Glutamatergic neuron (in vitro differentiated cells): ENCODE measurements at places on chromosomes 7 and 10. TPM values are rescaled to one million over a fixed set of nuclear protein-coding genes. Genes with fewer than 3 reads are reported as not detected.

The PLAC9 gene
- total RNA-seq: not detected

DNA sequence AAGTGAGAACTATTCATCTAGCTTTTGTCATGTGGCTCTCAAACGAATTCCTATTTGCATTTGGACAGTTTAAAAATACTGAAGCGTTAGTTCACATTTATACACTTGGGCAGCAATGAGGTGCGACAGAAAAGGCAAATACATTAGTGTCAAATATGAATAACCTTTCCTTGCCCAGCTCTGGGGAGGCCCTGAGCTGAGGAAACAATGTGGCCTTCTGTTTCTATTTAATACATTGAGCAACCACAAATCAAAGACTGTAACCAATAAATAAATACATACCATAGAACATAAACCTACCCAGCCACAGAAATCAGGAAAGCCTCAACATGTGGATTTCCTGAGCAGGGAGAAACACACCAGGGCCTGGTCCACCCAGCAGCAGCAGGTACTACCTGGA lies 585.2 kb downstream of the PARD3 start:
- peaks cover 7% of the 10 kb centered on the region for H3K36me3 ChIP-seq
- no peak for DNase-seq
- H3K4me1 ChIP-seq: peaks cover 34% of the 10 kb centered on the region
- H3K4me3 ChIP-seq: no peak overlapping the region
- peaks cover 5% of the 10 kb centered on the region for H3K27me3 ChIP-seq
- H3K27ac ChIP-seq: peak overlapping the region; percentile 75

- DNase-seq: no peak
- peaks cover 10% of the 10 kb centered on the region for H3K36me3 ChIP-seq
Measured at GRCh38 chr7:28800150-28800549, 158.0 kb downstream of the TRIL start.

The LRRC18 gene
- total RNA-seq: not detected

DNA sequence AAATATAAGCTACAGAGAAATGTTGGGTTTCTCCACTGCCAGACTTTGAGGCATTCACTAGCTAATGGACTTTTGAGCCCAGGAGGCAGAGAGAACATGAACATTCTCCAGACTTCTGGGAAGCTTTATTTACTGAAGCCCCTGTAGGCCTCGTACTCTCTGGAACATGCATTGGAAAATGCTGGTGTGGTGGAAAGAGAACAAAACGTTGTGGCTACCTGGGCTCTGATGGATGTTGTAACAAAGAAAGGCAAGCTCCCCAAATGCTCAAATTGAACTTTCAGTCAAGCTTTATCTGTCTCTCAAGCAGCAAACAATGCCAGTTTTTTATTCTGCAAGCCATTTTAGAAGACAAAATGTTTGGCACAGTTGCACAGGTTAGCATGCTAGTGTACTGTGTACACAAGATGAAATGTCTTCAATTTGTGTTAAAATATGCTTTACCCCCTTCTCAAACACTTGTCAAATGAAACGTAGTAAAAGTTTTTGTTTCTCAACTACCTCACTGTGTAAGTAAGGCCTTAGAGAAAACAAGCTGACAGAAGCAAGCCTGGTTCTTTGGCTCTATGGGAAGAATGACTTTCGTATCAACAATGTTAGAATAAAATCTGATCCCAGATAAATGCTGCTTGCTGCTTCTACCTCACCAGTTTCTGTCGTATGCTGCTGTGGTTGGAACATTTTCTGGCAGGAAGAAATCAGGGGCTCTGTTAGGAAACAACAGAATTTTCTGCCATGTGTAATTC lies 71.0 kb upstream of the CC2D2B start:
- H3K36me3 ChIP-seq: no peaks in the 10 kb centered on the region
- no peak for DNase-seq
- no peak overlapping the region for H3K4me3 ChIP-seq
- H3K4me1 ChIP-seq: no peaks in the 10 kb centered on the region
- H3K27me3 ChIP-seq: no peaks in the 10 kb centered on the region

- H3K4me3 ChIP-seq: no peak overlapping the region
- no peaks in the 10 kb centered on the region for H3K36me3 ChIP-seq
- no peak for DNase-seq
- no peak overlapping the region for H3K27ac ChIP-seq
- peaks cover 26% of the 10 kb centered on the region for H3K4me1 ChIP-seq
Measured at GRCh38 chr7:3592401-3593134, 291.5 kb downstream of the SDK1 start.

The ABCB1 gene
- 0.78 TPM for total RNA-seq

GRCh38 chr10:11328264-11329061 lies 283.0 kb downstream of the USP6NL start:
- peaks cover 21% of the 10 kb centered on the region for H3K4me1 ChIP-seq
- peak overlapping the region; percentile 2 for H3K27ac ChIP-seq
- H3K36me3 ChIP-seq: no peaks in the 10 kb centered on the region
- H3K4me3 ChIP-seq: no peak overlapping the region
- no peak for DNase-seq

The LRRN3 gene
- 6.3 TPM for total RNA-seq

GRCh38 chr7:50335795-50336754 lies 31.6 kb downstream of the IKZF1 start:
- H3K27me3 ChIP-seq: peaks cover 5% of the 10 kb centered on the region
- H3K4me1 ChIP-seq: peaks cover 9% of the 10 kb centered on the region

DNA sequence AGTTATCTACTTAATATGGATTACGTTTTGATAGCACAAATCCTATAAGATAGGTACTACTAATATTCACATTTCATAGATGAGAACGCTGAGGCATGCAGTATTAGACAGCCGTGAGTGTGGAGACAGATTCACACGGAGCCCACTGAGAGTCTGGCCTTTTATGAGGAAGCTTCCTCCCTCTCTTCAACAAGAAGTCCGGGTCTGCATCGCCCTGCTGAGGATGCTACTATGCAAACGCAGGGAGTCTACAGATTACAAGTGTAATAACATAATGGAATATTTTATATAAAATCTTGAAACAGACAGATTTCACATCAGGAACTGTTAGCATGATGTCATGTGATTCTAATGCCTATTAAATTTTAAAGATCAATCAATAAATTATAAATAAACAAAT lies 255.9 kb upstream of the GLI3 start:
- peaks cover 9% of the 10 kb centered on the region for H3K4me1 ChIP-seq
- no peak for DNase-seq
- no peaks in the 10 kb centered on the region for H3K36me3 ChIP-seq
- H3K4me3 ChIP-seq: peak overlapping the region; percentile 87
- H3K27ac ChIP-seq: no peak overlapping the region

DNA sequence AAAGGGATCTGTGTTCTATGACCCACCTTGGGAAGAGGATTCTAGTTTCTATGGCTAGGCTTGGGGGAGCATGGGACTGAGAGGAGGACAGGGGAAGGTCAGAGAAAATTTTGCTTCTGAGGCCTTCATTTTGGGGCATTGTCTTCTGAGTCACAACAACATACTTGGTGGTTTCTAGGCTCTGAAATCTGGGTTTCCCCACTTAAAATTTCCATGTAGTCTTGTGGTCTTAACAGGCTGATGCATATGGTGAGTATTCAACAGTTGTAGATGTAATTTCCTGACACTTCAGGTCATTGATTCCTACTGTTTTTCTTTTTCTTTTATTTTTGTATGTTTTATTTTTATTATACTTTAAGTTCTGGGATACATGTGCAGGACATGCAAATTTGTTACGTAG lies 88.5 kb downstream of the ANKRD7 start:
- no peak for DNase-seq
- no peak overlapping the region for H3K4me3 ChIP-seq
- H3K36me3 ChIP-seq: peaks cover 8% of the 10 kb centered on the region
- H3K4me1 ChIP-seq: no peaks in the 10 kb centered on the region

DNA sequence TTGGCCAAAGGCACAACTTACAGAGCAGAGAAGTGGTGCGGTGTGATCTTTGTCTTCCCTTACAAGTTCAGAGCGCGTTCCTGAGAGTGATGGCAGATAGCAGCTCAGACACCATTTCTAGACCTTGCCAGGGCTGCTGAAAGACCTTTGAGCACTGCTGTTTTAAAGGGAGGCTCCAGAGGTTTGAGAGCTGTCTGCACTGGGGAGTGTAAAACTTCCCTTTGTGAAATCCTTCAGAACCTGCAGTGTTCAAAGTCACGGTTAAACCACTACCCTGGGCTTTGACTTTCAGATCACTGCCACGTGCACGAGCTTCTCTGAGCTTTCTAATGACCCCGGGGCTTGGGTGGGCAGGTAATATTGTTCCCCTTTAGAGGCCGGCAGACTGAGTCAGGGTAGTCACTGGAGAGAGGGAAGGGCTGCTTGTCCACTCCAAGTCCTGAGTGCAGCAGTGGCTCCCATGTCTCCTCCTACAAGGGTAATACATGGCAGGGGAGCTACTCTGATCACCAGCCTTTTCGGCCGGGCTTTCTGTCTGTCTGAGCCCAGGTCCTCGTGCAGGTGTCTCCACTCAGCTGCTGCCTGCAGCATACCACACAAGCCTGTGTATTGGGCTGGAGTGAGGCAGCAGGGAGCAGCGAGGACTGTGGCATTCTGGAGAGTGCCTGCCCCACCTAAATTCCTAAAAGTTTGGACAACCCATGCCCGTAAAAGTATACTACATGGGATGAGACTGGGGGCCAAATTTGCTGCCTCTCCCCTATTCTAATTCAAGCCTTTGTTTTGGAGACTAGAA lies 63.3 kb downstream of the ZMIZ1 start:
- H3K4me3 ChIP-seq: peak overlapping the region; percentile 72
- peaks cover 20% of the 10 kb centered on the region for H3K27me3 ChIP-seq
- H3K36me3 ChIP-seq: no peaks in the 10 kb centered on the region
- peak overlapping the region; percentile 93 for H3K27ac ChIP-seq
- peaks cover 57% of the 10 kb centered on the region for H3K4me1 ChIP-seq
- no peak for DNase-seq

- no peak overlapping the region for H3K27ac ChIP-seq
- no peak overlapping the region for H3K4me3 ChIP-seq
- peaks cover 3% of the 10 kb centered on the region for H3K4me1 ChIP-seq
- no peaks in the 10 kb centered on the region for H3K27me3 ChIP-seq
Measured at GRCh38 chr10:46517541-46517940, 38.9 kb downstream of the GPRIN2 start.

GRCh38 chr10:88526501-88527105 lies 56.5 kb downstream of the RNLS start:
- H3K4me1 ChIP-seq: no peaks in the 10 kb centered on the region
- no peaks in the 10 kb centered on the region for H3K36me3 ChIP-seq
- H3K27ac ChIP-seq: no peak overlapping the region
- no peak for DNase-seq
- H3K27me3 ChIP-seq: no peaks in the 10 kb centered on the region
- H3K4me3 ChIP-seq: no peak overlapping the region

The PLA2G12B gene
- not detected for total RNA-seq

The TSPAN14 gene
- 141 TPM for total RNA-seq

The PDE1C gene
- 3.3 TPM for total RNA-seq

DNA sequence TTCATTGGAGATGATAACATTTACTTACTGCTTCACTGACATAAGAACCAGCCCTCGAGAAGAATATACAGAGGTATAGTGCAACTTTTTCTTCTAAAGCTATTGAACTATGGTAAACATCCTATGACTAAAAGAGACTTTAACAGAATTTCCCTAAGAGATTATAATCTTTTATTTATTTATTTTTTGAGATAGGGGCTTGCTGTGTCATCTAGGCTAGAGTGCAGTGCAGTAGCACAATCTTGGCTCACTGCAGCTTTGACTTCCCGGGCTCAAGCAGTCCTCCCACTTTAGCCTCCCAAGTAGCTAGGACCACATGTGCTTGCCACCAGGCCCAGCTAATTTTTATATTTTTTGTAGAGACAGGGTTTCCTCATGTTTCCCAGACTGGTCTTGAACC lies 258.5 kb upstream of the FERD3L start:
- no peaks in the 10 kb centered on the region for H3K4me1 ChIP-seq
- H3K27ac ChIP-seq: no peak overlapping the region
- H3K27me3 ChIP-seq: no peaks in the 10 kb centered on the region
- H3K4me3 ChIP-seq: no peak overlapping the region
- DNase-seq: no peak
- no peaks in the 10 kb centered on the region for H3K36me3 ChIP-seq

GRCh38 chr10:95297402-95297801 lies 6.6 kb upstream of the PDLIM1 start:
- peaks cover 10% of the 10 kb centered on the region for H3K27me3 ChIP-seq
- DNase-seq: no peak
- H3K36me3 ChIP-seq: no peaks in the 10 kb centered on the region

DNA sequence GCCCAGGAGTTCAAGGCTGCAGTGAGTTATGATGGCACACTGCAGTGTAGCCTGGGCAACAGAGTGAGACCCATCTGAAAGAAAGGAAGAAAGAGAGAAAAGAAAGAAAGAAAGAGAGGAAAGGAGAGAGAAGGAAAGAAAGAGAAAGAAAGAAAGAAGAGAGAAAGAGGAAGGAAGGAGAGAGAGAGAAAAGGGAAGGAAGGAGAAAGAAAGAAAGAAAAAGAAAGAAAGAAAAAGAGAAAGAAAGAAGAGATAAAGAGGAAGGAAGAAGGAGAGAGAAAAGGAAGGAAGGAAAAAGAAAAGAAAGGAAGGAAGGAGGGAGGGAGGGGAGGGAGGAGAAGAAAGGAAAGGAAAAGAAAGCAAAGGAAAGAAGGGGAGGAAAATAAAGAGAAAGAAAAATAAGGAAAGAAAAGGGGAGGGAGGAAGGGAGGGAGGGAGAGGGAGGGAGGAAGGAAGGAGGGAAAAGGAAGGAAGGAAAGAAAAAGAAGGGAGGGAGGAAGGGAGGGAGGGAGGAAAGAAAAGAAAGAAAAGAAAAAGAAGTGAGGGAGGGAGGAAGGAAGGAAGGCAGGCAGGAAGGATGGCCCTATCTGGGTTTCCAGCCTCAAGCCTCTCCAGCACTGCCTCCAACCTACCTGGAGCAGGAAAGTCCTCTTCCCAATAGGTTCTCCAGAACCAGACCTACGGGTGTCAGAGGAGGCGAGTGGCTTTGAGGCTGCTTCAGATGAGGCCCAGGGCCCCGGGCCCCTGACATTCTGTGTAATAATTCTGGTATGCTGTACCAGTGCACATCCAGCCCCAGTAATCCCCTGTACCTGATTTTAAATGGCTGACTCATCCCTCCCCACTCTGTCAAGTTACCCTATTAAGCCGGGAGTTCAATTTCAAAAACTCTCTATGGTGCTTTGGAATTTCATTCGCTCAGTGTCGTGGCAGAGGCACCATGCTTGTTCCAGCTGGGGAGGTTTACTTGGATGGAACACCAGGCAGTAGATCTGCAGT lies 6.8 kb upstream of the PARD3 start:
- H3K27me3 ChIP-seq: peaks cover 6% of the 10 kb centered on the region
- H3K4me3 ChIP-seq: no peak overlapping the region
- no peak overlapping the region for H3K27ac ChIP-seq

The FGF8 gene
- 1.1 TPM for total RNA-seq

- no peaks in the 10 kb centered on the region for H3K27me3 ChIP-seq
- no peaks in the 10 kb centered on the region for H3K36me3 ChIP-seq
- H3K4me1 ChIP-seq: no peaks in the 10 kb centered on the region
- no peak for DNase-seq
Measured at GRCh38 chr7:6359734-6360133, 87.3 kb upstream of the CYTH3 start.
